Airway epithelial cell (primary cell): ENCODE measurements at places on chromosomes 7 and 10. TPM values are rescaled to one million over a fixed set of nuclear protein-coding genes. Genes with fewer than 3 reads are reported as not detected.

The LRRN3 gene
- 0.07 TPM in 1 of 2 replicates, not detected in the other for total RNA-seq

The CLEC2L gene
- total RNA-seq, result not detected in 2 replicates

The PDE1C gene
- total RNA-seq, result 0.07 TPM in 1 of 2 replicates, not detected in the other

The OPALIN gene
- not detected in 2 replicates for total RNA-seq

The RBM28 gene
- 23.7 and 35.3 TPM in 2 replicates for total RNA-seq

The TAS2R41 gene
- total RNA-seq, result not detected in 2 replicates

The HABP2 gene
- not detected in 2 replicates for total RNA-seq

The LIPF gene
- not detected in 2 replicates for total RNA-seq

The ZFYVE27 gene
- 8.3 and 17.0 TPM in 2 replicates for total RNA-seq

The FAM25C gene
- 8.0 and 9.6 TPM in 2 replicates for total RNA-seq

The FAM131B gene
- total RNA-seq, result 0.35 and 0.56 TPM in 2 replicates

The PKD2L1 gene
- total RNA-seq, result not detected in 2 replicates

The LRRD1 gene
- total RNA-seq, result not detected in 2 replicates

The SPAM1 gene
- not detected in 2 replicates for total RNA-seq

The GIMAP6 gene
- not detected in 2 replicates for total RNA-seq

The SFRP4 gene
- total RNA-seq, result not detected in 2 replicates

The CCL24 gene
- not detected in 2 replicates for total RNA-seq

The NRG3 gene
- total RNA-seq, result not detected in 2 replicates

The SYT15B gene
- under 0.01 TPM in 1 of 2 replicates, not detected in the other for total RNA-seq

The NCF1 gene
- total RNA-seq, result 2.1 and 2.7 TPM in 2 replicates

The SPOCK2 gene
- not detected in 2 replicates for total RNA-seq

The RPEL1 gene
- total RNA-seq, result not detected in 2 replicates

The BTBD16 gene
- total RNA-seq, result 0.14 and 0.42 TPM in 2 replicates

The SFTPA1 gene
- total RNA-seq, result not detected in 2 replicates

The ELFN1 gene
- 0.07 and 0.14 TPM in 2 replicates for total RNA-seq
